Activated T-helper 1 cell treated with Interleukin-2 at 50 U/mL for 16 hours (primary cell): ENCODE measurements at places on chromosomes 6 and 20.

GRCh38 chr20:23520185-23520584, 29.3 kb downstream of the CST8 start:
- no peak for DNase-seq

DNA sequence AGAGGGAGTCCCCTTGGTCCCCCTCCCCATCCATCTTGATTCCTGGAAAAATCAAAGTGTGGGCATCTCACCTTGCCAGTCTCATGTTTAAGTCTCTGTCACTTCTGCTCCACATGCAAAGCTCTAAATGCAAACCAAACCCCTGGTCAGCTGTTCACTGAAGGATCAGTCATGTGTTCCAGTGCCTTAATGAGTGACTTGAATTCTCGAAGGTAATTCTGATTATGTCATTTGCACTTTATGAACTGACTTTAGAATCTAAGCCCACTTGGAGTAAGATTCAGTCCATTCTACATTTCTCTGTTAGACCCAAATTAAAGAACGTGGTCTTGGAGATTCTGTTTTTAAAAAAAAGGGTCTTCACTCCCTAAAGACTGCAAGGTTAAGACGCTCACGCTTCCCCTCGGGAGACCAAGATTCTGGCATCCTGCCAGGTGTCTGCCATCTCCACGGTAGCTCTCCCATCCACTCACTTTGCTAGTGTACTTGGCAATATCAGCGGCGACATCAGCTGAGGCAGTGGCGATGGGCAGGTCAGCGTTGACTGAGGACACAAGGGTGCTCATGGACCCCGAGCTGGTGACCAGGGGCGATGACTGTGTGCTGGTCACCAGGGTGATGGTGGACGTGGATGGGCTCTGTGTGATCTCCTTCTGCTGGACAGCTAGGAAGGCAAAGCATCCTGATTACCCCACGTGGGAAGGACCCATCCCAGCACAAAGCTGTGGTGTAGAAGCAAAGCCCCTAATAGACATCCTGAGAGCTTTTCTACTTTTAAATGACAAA, 120.5 kb downstream of the ZMYND8 start:
- DNase-seq: no peak

DNA sequence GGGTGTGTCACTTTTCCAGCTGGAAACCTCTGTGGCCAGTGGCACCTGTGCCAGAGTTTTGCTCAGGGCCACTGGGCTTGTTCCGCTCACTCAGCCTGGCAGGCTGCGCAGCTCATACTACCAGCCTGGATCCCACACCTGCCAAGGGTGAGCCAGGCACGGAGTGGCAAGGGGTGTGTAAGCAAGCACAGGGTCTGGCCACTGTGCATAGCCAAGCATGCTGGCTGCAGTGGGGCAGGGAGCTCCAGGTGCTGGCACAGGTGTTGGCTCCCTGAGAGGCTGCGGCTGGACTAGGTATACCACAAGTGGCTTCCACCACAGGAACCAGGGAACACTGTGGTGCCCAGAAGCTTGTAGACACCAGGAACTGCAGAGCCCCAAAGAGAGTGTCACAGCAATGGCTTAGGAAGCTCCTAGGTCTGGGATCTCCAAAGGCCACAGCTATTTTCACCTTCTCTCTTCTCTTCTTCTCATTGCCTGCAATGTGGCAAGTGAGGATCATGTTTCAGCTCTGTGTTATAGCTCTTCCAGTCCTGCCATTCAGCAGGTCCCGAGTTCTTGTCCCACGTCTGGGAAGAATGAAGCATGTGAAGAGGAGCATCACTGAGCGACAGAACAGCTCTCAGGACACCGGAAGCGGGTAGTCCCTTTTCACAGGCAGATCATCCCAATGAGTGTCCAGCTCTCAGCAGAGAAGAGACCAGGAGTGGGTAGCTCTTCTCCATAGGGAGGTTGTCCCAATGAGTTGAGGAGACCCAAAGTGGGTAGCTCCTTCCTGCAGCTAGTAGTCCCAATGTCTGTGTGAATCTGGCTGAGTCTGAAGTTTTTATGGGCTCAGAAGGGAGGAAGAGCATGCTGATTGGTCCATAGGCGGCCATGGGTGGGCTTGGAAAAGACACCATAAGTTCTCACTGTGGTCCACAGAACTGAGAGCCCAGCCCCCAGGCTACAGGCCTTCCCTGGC, 41.3 kb downstream of the WASF1 start:
- DNase-seq: no peak

- no peak for DNase-seq
Observed at GRCh38 chr20:56605261-56605996, 23.7 kb upstream of the TFAP2C start.

- no peak for DNase-seq
Observed at GRCh38 chr6:72551470-72551869, 70.4 kb upstream of the KCNQ5 start.
